D341Med (cell line): ENCODE measurements at places on chromosomes 7 and 10.
A peak's percentile ranks its signal among the peaks of the same experiment; 100 is the strongest.

DNA sequence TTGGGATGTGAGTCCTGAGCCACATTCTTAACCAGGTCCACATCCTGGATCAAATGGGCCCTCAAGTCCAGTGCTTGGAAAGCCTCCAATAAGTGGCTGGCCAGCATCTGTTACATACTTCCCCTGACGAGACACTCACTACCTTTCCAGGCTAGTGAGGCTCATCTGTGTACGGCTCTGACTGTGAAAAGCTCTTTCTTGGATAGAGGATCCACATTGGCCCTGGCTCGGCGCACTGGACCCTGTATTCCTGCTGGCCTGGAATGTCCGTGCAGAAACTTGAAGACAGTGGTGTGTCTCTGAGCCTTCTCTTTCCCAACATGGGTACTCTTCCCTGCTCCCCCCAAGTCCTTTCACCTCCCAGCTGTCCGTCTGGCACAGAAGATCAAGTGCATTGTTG, 35.5 kb downstream of the MYL10 start:
- DNase-seq, result no peak

DNA sequence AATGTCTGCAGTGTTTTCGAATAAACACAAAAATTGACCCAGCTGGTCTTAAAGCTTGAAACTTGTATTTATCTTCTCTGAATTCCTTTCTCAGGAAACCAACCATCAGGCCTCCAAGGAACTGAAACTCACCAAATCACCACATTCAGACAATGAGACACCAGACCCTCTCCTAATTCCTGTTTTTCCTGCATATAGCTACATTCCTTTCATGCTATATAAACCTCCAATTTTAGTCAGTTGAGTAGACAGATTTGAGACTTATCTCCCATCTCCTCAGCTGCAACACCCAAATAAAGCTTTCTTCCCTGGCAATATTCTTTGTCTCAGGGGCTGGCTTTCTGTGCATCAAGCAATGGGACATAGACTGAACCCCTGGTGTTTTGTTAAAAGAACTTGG, 317.0 kb downstream of the CACNA2D1 start:
- no peak for DNase-seq

DNA sequence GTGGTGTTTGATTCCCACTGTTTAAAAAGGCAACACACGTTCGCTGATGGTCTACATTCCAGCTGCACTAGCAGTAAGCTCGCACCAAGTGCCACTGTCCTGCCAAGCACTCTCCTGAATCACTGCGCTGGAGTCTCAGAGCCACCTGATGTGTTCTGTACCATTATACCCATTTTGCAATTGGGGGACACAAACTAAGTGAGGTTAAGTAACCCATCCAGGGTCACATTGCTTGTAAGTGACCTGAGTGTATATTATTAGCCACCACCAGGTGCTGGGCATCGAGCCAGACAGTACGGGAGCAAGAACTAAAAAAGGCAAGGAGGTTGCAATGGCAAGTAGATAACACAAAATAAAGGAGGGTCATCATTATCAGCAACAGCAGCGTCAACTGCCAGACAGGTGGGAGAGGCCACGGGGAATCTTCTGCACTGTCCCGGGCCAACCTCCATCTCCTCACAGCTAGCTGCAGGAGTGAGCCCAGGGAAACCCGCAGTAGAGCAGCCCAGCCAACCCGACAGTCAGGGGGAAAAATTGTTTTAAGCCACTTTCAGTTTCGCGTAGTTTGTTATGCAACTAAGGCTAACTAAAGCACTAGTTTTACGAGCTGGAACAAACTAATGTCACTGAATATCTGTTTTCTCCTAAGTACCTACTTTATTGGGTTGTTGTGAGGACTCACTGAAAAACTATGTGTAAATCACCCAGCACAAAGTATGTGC, 712 bp upstream of the CPVL start:
- DNase-seq, result no peak

DNA sequence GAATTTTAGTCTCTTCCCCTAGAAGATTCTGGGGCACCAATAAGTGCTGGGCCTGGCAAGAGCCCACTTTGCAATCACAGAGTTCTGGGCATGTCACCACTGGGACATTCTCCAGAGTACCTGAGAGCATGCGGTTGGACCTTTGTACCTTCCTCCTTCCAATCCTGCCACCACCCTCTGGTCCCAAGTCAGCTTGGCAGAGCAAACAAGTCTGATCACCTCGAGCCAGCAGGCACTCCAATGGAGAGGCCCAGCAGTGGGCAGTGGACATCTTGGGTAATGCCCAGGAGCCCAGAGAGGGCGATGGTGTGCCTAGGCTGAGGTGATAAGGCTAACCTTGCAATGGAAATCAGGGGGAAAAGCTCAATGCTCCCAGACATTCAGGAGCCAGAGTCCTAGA, 43.4 kb downstream of the SH3PXD2A start:
- no peak for DNase-seq

DNA sequence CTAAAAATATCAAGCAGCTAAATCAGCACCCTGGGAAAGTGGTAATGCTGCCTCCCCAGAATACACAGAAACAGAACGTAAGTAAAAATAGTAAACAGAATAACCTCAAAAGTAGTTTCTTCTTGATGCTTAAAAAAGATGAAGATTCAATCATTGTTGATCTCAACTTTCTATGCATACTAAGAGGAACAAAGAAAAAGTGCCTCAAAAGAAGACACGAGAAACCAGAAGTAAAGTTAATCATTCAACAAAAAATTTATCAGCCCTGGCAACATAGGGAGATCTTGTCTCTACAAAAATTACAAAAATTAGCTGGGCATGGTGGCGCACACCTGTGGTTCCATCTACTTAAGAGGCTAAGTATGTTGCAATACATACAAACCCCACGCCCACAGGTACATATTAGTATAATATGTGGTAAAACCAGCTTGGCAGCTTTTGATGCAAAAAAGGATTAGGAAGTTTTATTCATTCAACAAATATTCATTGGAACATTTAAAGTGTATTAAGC, 153.7 kb downstream of the NRBF2 start:
- DNase-seq, result no peak

DNA sequence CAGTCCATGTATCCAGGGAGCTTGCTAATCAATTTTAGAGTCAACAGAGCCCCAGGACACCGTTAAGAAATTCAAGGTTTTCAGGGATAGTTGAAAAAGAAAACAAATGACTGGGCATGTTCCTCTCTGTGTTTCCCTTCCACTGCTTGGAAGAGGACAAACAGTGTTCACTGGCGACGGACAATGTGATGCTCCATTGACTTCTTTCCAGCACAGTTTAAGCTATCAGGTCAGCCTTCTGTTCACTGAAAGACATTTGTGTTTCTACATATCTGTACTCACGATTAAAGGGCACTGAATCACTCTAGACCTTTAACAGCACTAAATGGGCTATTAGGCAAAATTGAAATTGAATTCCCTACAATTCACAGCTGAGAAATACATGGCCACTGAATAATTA, 123.6 kb downstream of the RNLS start:
- no peak for DNase-seq

GRCh38 chr10:13100349-13101294, 659 bp downstream of the OPTN start:
- DNase-seq, result peak; percentile 40

GRCh38 chr7:156609010-156609877, 31.3 kb upstream of the RNF32 start:
- DNase-seq, result no peak

DNA sequence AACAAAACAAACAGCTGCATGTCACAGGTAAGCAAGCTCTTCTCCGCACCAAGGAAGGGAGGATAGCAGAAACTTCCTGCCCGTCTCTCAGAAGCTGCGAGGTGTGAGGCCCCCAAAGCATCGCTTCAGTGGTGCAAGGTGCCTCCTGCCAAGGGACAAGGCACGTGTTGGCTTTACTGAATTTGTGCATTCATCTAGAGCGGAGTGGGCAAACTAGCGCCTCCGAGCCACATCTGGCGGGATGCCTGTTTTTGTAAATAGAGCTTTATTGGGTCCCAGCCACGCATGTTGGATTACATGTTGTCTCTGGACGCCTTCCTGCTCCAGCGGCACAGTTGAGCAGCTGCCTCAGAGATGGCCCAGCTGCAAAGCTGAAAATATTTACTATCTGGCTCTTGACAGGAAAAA, 27.7 kb downstream of the PHYH start:
- DNase-seq, result no peak

DNA sequence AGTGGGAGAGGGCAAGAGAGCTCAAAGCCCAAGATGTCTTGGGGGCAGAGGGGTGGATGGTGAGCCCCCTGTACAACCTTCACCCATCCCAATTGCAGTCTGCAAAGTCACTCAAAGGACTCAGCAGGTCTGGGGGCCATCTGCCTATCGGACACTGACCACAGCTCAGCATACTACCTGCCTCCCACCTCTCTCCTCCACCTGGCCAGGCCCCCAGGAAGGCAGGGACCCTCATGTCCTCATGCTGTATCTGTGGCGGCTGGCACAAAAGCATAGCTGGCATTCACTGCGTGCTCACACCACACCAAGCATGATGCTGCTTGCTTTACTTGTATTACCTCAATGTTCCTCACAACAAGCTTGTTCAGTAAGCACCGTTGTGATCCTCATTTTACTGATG, 16.2 kb upstream of the CRHR2 start:
- no peak for DNase-seq

DNA sequence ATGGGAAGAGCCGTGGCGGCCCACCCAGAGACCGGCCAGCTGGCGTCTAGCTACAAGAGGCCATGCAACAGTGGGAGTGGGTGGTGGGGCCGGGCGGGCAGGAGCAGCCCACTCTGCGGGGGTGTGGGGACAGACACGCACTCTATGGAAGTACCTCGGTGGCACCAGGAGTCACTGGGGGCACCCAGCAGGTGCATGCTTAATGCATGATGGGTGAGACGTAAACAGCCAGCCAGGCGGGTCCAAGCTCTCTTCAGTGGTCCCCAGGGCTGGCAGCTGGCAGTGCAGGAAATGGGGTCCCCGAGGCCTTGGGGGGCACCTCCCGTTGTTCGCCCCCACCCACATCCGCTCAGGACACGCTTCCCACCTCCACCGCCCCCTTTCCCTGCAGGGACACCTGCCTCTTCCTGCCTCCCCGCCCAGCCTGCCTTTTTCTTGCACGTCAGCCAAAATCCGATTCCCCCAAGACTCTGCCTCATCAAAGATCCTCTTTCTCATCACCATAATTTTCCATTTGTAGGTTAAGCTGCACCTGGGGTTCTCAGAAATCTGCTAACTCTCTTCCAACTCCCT, 22.6 kb upstream of the PSMG3 start:
- peak; percentile 31 for DNase-seq

GRCh38 chr7:158432369-158433341, 155.0 kb downstream of the PTPRN2 start:
- no peak for DNase-seq

DNA sequence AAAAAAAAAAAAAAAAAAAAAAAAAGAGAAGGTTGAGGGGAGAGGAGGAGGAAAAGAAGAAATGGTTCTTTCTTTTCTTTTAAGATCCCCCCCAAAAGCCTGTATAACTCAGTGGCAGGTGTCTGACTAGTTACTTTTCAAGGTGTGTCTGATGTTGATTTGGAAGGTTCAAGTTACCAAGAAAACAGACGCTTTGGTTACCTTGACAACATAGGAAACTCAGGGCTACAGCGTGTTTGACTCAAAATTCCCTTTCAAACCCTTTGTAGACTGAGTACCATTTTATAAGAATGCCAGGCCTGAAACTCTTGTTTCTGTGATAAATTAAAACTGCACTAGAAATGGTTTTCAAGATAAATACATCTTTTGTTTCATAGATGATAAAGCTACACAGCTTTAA, 286.8 kb downstream of the SKIDA1 start:
- no peak for DNase-seq

- DNase-seq, result no peak
Observed at GRCh38 chr7:5334671-5335070, 51.9 kb downstream of the SLC29A4 start.

DNA sequence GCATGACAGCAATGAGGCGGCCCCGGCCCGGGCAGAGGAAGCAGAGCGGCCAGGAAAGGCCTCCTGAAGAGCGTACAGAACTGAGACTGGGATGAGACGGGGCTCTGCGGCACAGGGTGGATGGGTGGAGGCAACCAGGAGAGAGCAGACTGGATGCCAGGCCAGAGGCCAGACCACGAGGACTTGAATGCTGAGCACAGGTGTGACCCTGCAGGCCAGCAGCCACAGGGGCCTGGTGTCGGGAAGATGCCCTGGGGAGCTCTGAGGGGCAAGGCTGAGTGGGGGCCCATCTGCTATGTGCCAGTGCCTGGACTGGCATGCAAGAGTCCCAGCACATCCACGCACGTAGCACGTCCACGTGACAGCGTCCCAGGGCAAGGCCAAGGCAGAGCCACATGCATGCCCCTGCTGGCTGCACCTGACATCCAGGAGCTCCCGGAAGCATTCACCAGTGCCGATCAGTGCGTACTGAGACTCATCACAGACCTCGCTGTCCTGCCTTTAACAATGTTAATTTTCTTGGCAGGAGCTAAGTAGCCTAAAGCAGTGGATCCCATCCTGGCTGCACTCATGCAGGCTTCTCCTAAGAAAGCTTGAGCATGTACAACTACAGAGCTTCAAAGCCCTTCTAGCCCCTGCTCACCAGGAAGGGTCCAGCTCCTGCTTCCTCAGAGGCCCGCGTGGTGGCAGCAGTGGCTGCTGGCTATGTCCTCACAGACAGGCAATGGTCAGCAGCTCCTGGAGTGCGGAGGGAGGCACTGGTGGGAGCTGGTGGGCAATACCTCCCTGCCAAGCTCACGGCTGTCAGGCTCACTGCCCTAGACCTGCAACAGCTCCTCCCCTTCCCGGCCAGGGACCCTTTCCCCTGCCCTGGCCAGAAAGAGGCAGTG, 18.0 kb downstream of the GRID1 start:
- no peak for DNase-seq

DNA sequence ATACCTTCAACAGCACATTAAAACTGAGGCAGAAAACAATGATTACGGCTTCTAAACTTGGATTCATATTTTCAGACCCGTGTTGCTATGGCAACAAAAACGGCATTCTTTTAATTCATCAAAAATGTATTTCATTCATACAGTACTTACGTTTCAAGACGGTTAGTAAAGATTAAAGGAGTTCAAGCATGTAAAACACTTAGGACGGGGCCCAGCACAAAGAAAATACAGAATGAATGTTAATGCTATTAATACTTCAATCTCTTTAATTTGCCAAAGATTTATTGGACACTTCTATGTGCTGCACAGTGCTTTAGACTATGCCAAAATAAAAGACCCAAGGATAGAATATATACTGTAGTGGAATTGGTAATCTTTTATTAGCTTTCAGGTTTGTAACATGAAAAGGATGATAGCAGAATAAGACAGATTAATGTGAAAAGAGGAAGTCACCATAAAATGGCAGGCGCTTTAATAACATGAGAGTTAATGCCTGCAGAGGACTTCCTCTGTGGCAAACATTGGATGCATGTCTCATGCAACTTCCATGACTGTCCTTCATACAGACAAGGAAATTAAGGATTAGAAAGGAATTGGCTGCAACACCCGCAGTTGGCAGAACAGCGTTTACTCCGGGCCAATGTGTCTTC, 201.6 kb upstream of the KLF6 start:
- no peak for DNase-seq
